NCI-H1436 treated with DMSO at 0.1 percent for 48 hours (cell line): ENCODE measurements at places on chromosomes 2 and 18.

GRCh38 chr2:240143276-240143675, 2.8 kb upstream of the OTOS start:
- no peak for DNase-seq

DNA sequence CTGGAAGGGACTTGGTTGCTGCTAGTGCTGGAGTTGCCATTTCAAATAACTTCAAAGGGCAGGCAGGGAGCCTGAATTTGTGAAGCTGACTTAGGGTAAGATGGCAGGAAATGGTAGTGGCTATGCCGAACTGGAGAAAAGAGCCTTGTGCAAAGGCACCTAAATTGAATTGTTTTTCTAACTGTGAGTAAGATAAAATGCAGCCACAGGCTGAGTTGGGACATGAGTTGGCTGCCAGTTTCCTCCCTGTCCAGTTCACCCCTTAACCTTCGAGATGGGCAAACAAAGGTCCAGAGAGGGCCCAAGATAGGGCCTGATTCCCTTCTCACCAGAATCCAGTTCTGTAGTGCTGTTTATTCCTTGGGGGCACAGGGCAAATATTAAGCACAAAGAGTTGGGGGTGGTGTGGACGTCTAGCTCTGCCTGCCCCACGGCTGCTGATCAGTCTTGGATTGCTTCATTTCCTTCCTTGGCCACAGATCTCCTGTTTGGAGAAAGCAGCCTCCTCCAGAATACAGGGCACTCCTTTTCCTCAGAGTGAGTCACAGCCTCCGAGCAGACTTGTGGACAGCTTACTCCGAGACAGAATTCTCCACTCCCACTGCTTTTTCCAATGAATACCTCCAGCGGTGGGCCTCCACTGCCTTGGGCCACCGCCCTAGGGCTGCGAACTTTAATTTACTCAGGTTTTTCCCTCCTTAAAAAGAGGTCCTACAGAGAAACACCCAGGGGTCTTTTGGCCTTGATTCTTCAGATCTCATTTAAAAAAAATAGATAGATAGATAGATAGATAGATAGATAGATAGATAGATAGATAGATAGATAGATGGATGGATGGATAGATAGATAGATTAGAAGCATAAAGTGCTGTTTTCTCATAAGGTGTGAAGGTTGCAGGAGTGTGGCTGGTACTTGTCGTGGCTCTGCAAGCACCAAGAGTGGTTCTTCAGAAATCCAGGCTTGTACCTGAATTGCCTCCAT, 18.4 kb upstream of the SLC20A1 start:
- no peak for DNase-seq

- DNase-seq, result no peak
Measured at GRCh38 chr2:196259507-196260481, 88.4 kb upstream of the STK17B start.

- DNase-seq, result no peak
Measured at GRCh38 chr2:121992700-121993099, 237.2 kb downstream of the TSN start.

GRCh38 chr2:10302479-10303180, at the start of gene HPCAL1:
Gene HPCAL1, plus strand, starts transcription at chr2:10302904. Its CDS starts 116,854 bp downstream, at chr2:10419758.
- DNase-seq, result peak; percentile 39

DNA sequence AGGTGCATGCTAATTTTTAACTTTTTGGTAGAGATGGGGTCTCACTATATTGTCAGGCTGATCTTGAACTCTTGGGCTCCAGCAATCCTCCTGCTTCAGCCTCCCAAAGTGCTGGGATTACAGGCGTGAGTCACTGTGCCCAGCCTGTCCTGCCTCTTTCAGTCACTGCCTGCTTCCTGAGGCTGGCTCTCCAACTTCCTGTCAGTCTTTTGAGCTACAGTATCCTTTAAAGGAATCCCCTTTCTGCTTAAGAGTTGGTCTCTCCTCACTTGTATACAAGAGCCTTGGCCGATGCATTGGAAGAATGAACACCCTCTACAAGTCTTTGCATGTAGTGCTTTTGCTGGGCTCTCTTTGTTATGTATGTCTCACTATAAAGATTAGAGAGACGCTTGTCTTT, 88.4 kb upstream of the SMAD2 start:
- no peak for DNase-seq

GRCh38 chr18:54825601-54826344, 2.5 kb upstream of the RAB27B start:
- no peak for DNase-seq

- no peak for DNase-seq
Measured at GRCh38 chr18:63109022-63109421, 210.5 kb downstream of the BCL2 start.

DNA sequence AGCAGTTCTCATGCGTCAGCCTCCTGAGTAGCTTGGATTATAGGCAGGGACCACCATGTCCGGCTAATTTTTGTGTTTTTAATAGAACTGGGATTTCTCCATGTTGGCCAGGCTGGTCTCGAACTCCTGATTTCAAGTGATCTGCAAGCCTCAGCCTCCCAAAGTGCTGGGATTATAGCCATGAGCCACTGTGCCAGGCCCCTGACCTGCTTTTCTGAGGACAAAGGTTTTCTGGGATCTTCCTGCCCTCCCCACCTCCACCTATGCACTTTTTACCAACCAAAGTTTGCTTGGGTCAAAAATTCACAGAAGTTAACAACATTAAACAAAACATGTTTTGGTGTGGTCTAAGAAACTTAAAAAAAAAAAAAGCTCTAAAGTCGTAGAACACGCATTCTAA, 259.9 kb downstream of the HAUS1 start:
- no peak for DNase-seq
